ENCODE measurements at places on chromosomes 13 and 19. TPM values are rescaled to one million over a fixed set of nuclear protein-coding genes. Genes with fewer than 3 reads are reported as not detected.

The TTC9B gene
- 0.29 TPM for total RNA-seq

DNA sequence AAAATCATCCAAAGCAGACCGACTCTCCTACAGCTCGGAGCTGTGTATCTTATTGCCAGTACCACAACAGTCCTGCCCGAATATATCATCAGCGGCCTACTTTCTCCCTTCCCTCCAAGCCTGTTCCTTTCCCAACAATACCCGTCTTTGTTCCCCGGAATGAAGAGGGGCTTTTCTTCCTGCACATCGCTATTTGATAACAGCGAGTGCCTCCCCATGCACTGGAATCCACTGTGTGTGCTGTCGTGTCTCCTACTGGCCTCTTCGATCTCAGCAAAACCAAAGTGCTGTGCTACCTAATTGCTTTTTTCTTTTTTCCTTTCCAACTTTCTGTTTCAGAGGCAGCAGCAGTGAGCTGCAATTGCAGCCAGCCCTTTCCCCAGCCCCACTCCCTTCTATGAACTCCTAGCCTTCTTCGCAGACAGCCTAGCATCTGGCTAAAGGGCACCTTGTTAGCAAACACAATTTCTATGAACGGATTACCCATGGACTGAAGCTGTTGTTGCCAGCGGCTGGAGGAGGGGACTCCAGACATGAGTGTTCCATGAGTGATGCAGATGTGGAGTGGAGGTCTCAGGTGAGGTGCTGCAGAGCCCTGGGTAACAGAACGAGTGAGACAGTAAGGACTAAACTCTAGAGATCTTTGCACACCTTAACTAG lies 43.4 kb downstream of the EFNB2 start:
- DNase-seq, result no peak

- DNase-seq, result peak; percentile 44
Observed at GRCh38 chr13:27450921-27451471, 632 bp upstream of the MTIF3 start.

The GMIP gene
- 12.0 TPM for total RNA-seq

- DNase-seq, result no peak
Observed at GRCh38 chr19:5074407-5074806, 105.5 kb downstream of the KDM4B start.

Measured in A172 (cell line).